GM19239 (cell line): ENCODE measurements at places on chromosomes 7 and 10.

DNA sequence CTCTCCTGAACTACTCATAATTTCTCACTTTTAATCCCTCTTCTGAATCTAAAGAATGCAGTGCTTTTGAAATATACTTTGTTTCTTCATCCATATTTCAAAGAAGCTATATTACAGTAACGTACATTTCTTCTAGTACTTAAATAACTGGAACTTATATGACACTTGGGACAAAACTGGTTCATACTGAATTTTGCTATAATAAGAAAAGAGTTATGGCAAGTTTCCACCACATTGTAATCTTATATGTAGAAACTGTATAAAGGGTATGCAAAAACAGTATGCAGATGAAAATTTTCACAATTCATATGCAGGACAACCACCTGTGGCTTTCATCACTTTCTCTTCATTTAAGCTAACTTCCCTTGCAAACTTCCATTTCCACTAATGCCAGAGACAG is 785.7 kb downstream of the CNTNAP2 start:
- no peak for DNase-seq

- no peak for DNase-seq
These were observed 7.6 kb downstream of the ARL5B start for GRCh38 chr10:18666810-18667209.

GRCh38 chr10:30404540-30404939 is 29.4 kb upstream of the MAP3K8 start:
- DNase-seq = no peak

DNA sequence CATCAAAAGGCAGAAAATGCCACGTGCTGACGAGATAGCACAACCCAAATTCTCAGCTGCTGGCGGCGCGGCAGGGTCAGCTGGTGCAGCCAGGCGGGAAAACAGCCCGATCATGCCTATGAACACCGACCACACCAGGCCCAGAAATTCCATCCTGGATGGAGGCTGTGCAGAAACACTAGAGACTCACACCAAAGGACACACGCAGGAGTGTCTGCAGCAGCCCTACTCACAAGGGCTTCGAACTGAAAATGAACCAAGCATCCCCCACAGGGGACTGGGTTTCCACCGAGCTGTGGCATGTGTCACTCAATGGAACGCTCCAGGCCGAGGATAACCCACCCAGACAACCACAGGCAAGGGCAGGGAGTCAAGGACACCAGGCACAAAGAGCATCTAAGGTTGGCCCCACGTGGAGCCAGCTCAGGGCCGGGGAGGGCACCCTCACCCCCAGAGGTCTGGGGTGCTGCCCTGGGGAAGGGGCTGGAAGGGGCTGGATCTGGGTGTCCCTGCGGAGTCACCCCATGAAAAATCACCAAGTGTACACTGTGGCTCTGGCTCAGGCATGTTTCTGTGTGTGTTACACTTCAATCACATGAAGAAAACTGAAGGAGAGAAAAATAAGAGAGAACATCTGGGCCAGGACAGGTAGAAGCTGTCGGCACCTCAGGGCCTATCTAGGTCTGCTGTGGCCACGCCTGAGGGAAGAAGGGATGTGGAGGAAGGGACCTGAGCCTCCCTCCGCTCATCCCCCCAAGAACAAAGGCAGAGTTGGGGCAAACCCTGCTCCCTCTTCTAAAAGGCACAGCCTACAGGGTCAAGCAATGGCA is 33.0 kb downstream of the RASGEF1A start:
- DNase-seq = no peak

GRCh38 chr7:155811895-155812761 is at the start of gene SHH:
Gene SHH (minus strand): TSS chr7:155812463. CDS start chr7:155812122, 341 bp downstream.
- DNase-seq = no peak
